BE2C (cell line): ENCODE measurements at places on chromosomes 2 and 18.

DNA sequence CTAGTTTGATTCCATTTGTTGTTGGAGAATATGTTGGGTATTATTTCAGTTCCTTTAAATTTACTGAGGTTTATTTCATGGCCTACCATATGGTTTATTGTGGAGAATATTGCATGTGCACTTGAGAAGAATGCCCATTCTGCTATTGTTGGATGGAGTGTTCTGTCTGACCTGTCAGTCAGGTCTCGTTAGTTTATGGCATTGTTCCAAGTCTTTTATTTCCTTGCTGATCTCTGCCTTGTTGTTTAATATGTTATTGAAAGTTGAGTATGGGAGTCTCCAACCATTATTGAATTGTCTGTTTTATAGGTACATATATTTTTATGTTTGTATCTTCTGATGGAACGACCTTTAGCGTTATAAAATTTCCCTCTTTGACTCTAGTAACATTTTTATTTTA lies 86.3 kb downstream of the PTPN4 start:
- no peak for DNase-seq

DNA sequence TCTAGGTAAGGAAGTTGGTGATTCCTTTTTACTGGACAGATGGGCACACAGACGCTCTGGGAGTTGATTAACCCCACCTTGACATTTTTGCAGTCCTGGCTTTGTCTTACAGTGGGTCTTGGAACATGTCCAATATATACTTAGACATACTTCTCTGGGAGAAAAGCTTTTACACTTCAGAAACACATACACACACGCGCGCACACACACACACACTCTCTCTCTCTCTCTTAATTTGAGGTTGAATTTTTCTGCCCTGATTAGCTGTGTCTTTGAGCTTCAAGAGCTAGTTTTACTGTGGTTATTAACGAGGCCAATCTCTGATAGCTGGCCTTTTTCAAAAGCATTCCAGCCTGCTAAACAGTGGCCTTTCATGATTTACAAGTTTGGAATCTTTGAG lies 215.0 kb downstream of the MYCN start:
- DNase-seq: peak; percentile 96

DNA sequence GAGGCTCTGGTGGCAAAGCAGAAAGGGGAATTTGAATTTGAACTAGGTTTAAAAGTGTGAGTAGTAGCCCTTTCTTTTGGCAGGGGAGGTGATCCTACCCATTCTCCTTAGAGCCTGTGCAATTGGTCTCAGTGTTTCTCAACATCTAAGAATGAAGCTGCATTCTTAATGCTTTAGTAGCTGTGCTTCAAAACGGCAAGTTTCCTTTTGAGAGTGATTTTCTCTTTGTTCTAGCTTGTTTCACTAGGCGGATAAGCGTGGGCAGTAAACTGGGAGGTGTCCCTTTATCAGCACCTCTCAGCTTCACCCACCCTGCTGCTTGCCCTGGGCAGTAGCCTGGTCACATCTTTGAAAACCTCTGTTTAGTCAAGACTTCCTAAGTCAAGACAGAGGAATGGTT lies 6.7 kb downstream of the CRIM1 start:
- DNase-seq: no peak

GRCh38 chr18:48108136-48108535 lies 177.7 kb upstream of the SMAD2 start:
- no peak for DNase-seq

- DNase-seq: no peak
Observed at GRCh38 chr2:71060871-71061270, 7.6 kb upstream of the NAGK start.

DNA sequence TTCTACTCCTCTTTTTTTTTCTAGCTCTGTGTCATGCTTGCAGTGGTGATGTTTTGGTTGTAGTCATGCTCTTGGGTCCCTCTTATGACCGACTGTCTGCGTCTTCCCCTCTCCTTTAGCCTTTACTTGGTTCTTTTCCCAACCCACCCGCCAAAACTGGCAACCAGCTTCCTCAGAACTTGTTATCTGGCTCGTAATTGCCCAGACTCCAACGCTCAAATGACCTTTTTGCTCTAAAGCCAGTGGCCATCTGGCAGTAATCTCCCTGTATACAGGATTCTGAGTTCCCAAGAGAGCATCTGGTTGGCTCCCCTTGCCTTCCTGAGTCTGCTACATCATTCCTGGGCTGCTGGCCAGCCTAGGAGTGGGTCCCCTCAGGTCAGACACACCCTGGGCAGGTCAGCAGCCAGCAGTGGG lies 147.2 kb downstream of the MGAT5 start:
- DNase-seq: peak; percentile 72

- no peak for DNase-seq
Observed at GRCh38 chr18:75083761-75084160, 125.2 kb downstream of the PTGR3 start.

DNA sequence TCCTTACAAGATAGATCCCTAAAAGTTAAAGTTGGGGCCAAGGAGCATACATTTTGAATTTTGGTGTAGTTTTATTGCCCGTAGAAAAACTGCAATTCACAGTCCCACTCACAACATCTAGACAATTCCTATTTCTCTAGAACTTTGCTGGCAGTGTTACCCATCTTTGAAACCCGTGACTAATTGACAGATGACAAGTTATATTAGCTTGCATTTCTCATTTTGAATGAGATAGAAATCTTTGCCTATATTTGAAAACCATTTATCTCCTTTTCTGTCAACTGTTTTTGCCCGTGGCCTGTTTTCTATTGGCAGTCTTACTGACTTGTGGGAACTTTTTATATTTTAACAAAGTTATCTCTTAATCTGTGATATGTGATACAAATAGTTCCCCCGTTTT lies 50.0 kb downstream of the OXER1 start:
- no peak for DNase-seq

DNA sequence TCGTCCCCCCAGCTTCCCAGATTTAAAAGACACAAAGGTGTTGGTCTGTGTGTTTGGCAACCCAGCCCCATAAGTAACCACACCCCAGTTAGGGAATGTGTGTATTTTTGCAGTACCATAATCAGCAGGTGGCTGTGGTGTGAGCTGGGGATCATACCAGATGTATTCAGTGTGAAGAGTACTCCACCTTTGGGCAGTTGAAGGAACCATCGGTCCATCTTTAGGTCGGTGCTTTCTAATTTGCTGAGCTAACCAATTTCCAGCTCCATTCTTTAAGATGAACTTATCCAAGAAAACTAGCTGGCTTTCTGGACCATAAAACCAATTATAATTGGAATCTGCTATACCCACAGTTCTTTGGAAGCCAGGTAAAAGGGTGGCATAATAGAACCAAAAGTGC lies 3.2 kb downstream of the DSEL start:
- no peak for DNase-seq

DNA sequence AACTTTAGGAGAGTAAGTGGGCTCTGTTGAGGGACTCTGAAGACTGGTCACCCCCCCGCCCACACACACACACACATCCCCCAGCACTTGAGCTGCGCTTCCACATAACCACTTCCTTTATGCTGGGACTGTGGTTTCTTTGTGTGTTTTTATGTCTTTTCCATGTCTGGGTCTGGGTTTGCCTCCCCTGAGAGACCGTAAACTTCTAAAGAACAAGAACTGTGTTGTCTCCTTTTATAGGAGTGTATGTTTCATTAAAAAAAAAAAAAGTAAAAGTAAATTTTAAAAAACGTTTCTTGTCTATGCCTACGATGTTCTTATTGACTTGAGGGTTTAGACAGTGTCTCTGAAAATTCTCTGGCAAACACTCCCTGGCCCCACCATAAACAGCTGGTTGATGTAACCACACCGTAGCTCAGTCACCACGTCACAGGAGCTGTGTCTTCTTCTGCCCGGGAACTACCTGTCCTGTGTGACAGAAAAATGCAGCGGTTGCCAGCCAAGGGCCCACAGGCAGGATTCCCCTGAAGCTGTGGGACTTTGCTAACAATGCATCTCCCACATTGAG lies 68.0 kb downstream of the KLHL29 start:
- DNase-seq: no peak

GRCh38 chr18:48059455-48060010 lies 129.1 kb upstream of the SMAD2 start:
- DNase-seq: peak; percentile 37

- DNase-seq: no peak
Observed at GRCh38 chr2:140747665-140748064, 1383.2 kb downstream of the LRP1B start.

- DNase-seq: no peak
Observed at GRCh38 chr18:22551536-22552151, 133.9 kb upstream of the CTAGE1 start.

DNA sequence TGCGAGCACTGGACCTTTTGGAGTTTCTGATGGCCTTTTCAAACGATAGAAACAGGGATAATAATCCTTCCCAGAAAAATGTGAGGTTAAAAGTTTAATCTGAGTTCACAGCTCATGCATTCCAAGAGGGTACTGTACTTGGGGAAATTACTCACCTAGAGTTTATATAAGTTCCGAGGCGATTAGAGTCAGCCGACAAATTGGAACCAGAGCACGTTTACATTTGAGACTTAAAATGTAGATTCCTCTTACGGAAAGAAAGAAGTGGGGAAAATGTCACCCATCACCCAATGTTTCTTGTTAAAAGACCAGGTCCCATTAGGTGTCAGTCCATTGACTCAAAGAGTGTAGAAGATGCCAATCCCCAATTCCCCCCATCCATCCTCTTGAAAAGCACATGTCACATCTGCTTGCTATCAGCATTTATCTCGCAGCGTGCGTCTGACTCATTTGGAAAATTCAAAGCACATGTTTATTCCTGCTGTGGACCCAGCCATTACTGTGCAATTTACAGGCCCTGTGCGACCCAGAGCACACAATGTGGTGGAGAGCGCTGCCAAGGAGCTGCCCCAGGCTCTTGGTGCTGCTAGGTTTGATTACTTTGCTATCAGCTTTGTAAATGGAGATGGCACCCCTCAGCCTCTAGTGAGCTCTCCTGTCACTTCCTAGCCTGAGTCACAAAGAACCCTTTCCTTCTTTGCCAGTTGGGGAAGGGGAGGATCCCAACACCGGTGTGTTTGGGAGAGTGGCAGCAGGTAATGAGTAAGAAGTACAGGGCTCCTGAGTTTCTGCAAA lies 104.8 kb downstream of the COLEC12 start:
- DNase-seq: peak; percentile 66

DNA sequence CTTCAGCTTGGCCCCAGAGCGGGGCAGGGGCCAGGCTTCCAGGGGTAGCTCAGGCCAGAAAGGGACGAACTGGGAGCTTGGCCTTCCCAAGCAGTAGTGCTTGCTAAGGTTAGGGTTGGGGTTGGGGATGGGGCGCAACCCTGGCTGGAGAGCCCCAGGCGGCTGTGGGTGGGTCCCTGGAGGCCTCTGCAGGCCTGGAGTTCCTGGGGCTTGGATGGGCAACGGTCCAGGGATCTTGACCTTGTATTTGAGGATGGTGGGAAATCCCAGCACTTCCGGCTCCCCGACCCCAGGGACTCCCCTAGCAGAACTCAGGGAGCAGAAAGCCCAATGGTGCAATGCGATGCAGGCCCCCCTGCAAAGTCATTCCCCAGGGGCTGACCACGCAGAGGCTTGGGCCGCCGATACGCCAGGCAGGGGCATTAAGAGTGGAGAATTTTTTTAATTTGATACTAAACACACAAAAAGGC lies 12.6 kb upstream of the MLPH start:
- DNase-seq: no peak

DNA sequence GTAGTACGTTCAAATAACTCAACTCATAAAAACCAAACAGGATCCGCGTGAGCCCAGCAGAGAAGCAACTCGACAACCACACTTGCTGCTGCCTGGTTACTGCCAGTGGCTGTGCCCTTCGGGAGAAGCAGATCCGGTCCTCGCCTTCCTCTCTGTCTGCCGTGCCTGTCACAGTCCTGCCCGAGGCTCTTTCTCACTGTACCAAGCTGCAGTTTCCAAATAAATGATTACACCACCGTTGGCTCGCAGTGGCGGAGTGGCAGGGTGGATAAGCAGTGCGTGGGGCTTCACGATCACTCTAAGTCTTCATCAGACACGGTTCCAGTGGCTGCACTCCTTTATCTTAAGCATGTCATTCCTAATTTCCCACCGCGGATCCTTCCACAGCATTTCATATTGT lies 26.1 kb upstream of the SALL3 start:
- no peak for DNase-seq
